ENCODE measurements at places on chromosomes 5 and 9.
A peak's percentile ranks its signal among the peaks of the same experiment; 100 is the strongest.

DNA sequence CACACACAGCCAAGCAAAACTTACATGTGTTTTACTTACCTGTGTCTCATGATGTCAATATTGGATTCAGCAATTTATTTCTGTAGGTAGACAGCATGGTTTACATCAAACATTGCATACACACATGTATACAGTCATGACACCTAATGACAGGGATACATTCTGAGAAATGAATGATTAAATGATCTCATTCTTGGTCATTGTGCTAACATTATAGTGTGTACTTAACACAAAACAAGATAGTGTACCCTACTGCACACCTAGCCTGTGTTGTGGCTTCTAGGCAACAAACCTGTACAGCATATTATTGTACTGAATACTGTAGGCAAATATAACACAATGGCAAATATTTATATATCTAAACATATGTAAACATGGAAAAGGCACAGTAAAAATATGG lies 28.0 kb downstream of the ISOC1 start:
- peaks cover 16% of the 10 kb centered on the region for H3K4me1 ChIP-seq
- DNase-seq = no peak
- no peaks in the 10 kb centered on the region for H3K36me3 ChIP-seq

- H3K36me3 ChIP-seq = no peaks in the 10 kb centered on the region
- no peak overlapping the region for H3K4me3 ChIP-seq
- no peak for DNase-seq
These were observed 52.7 kb downstream of the ADAMTSL1 start for GRCh38 chr9:18526685-18527084.

DNA sequence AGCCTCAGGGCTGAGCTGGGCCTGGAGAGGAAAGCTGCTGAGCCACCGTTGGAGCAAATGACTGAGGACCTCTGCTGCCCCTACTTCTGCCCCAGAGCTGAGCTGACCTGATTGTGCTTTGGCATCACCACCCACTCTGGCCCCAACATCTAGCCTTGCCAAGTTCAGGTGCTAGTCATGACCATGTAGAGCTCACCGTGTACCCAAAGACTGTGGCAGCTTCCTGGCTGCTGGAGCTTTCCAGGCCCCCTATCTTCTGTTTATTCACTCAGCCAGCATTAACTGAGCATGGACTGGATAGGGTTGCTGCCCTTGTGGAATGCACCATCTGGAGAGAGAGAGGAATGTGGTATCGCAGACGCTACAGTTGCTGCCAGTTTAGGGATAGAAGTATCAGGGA lies 49.1 kb downstream of the JADE2 start:
- H3K27me3 ChIP-seq = no peaks in the 10 kb centered on the region
- peaks cover 72% of the 10 kb centered on the region for H3K36me3 ChIP-seq
- no peak overlapping the region for H3K4me3 ChIP-seq
- H3K4me1 ChIP-seq = peaks cover 36% of the 10 kb centered on the region
- DNase-seq = no peak

- H3K27ac ChIP-seq = peak overlapping the region; percentile 94
- H3K36me3 ChIP-seq = no peaks in the 10 kb centered on the region
- peaks cover 33% of the 10 kb centered on the region for H3K4me1 ChIP-seq
- peak overlapping the region; percentile 33 for H3K4me3 ChIP-seq
These were observed 79.2 kb upstream of the HSPA9 start for GRCh38 chr5:138654281-138654867.

- no peaks in the 10 kb centered on the region for H3K36me3 ChIP-seq
- peaks cover 10% of the 10 kb centered on the region for H3K27me3 ChIP-seq
- no peak overlapping the region for H3K27ac ChIP-seq
- no peak overlapping the region for H3K4me3 ChIP-seq
- no peak for DNase-seq
- H3K4me1 ChIP-seq = no peaks in the 10 kb centered on the region
These were observed 189.9 kb downstream of the NSG2 start for GRCh38 chr5:174235221-174236011.

DNA sequence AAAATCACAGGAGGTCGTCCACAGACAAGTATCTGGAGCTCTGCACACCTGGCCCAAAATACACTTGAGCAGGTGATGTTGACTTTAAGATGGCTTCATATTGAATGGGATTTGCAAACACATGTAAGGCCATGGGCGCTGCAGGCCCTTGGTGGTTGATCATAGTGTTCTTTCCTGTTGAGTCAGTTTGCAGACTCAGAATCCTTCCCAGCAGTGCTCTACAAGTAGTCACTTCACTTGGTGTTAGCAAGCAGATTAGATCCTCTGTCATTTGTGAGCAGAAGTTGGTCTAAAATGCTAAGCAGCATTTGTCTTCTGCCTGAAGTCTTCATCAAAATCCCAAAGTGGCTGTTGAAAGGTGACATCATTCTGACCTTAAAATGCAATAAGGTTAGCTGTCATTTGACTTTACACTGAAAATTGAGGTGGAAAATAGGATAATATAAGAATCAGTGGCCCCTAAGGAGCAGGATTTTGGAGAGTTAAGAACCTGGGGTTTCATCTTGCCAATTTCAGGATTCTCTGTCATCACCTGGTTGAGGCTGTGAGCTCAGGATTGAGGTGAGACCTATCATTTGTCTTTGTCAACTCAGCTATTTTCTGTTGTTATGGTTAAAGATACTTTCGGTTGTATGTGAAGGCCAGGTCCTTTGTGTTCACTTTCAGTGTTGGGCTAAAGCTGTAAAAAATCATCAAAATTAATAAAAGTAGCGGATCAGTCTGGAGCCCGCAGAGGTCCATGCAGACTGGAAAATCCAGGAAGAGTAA lies 114.5 kb downstream of the LRRC70 start:
- H3K4me1 ChIP-seq = peaks cover 12% of the 10 kb centered on the region
- no peaks in the 10 kb centered on the region for H3K36me3 ChIP-seq
- H3K27me3 ChIP-seq = peaks cover 5% of the 10 kb centered on the region

DNA sequence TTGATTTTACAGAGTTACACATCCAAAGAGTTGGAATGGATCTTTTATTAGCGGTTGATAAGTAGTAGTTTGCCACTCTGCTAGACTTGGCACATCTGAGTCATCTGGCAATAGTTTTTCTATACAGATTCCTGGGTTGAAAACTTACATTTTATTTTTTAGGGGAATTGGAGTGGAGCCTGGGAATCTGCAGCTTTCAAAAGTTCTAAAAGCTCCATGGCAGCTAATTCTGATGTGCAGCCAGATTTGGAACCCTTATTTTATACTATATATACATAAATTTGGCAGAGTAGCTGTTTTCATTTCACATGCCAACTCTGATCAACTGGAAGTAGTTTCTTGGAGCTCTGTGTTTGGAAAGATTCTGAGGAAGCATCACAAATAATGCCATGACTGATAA lies 715.5 kb downstream of the TLR4 start:
- no peaks in the 10 kb centered on the region for H3K36me3 ChIP-seq
- H3K4me1 ChIP-seq = no peaks in the 10 kb centered on the region
- H3K4me3 ChIP-seq = no peak overlapping the region
- no peaks in the 10 kb centered on the region for H3K27me3 ChIP-seq
- no peak overlapping the region for H3K27ac ChIP-seq

DNA sequence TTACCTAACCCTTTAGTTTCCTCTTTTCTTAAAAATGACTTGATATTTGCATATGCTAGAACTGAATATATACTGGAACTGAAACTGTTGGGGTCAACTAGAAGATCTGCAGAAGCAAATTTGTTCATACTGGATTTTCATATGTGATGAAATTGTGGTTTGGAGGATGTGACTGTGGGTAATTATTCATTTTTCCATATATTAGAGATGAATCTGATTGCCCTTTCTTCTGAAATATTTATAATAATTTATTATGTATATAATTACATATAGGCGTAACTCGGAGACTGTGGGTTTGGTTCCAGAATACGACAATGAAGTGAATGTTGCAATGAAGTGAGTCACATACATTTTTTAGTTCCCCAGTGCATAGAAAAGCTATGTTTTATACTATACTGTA lies 149.1 kb downstream of the ATP10B start:
- H3K27ac ChIP-seq = no peak overlapping the region
- DNase-seq = no peak
- H3K4me3 ChIP-seq = no peak overlapping the region
- peaks cover 2% of the 10 kb centered on the region for H3K4me1 ChIP-seq
- H3K27me3 ChIP-seq = peaks cover 18% of the 10 kb centered on the region

DNA sequence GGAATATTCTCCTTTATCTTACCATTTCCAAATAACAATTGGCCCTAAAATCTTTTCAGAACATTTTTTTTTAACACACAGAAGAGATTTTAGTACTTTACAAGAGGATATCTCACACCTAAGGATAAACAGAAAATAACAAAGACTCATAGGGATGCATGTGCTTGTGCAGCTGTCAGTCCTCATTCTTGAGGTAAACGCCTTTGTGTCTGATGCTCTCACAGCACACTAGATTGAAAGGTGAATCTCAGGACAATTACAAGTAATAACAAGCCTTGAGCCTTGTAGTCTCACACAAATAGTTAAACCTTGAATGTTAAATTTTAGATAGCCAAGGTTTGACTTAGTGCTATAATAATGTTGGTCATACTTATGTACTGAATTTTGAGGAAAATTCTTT lies 439.2 kb downstream of the PTPRD start:
- no peaks in the 10 kb centered on the region for H3K4me1 ChIP-seq
- DNase-seq = no peak
- no peak overlapping the region for H3K4me3 ChIP-seq

GRCh38 chr5:168562279-168562678 lies 16.9 kb downstream of the PANK3 start:
- H3K36me3 ChIP-seq = peaks cover 15% of the 10 kb centered on the region
- no peaks in the 10 kb centered on the region for H3K27me3 ChIP-seq
- H3K27ac ChIP-seq = no peak overlapping the region
- H3K4me1 ChIP-seq = no peaks in the 10 kb centered on the region

DNA sequence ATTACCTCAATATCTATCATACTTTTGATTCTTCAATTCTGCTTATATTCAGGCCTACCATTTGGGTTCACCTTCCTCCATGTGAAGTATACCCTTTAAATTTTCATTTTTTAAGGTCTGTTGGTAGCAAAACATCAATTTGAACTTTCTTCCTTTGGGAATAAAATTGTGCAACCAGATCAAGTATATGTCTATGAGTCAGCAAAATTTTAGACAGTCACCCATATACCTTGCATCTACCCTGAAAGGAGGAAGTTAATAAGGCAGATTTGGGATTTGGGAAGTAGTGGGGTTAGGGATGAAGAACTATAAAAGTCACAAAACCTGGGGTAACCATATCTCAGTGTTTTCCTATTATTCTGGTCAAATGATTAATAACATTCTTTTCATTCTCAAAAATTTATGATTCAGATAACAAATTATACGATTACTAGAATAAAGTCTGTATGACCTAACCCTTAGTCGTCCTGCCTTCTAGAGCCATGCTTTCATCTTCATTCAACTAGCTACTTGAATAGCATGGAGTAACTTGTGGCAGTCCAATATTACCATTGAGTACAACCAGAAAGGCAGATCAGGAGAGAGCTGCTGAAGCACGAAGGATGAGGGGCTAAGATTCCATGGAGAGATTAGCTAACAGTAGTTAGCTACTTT lies 2.8 kb upstream of the IL33 start:
- no peak overlapping the region for H3K27ac ChIP-seq
- H3K27me3 ChIP-seq = peaks cover 25% of the 10 kb centered on the region
- no peaks in the 10 kb centered on the region for H3K4me1 ChIP-seq
- no peak overlapping the region for H3K4me3 ChIP-seq
- DNase-seq = no peak

DNA sequence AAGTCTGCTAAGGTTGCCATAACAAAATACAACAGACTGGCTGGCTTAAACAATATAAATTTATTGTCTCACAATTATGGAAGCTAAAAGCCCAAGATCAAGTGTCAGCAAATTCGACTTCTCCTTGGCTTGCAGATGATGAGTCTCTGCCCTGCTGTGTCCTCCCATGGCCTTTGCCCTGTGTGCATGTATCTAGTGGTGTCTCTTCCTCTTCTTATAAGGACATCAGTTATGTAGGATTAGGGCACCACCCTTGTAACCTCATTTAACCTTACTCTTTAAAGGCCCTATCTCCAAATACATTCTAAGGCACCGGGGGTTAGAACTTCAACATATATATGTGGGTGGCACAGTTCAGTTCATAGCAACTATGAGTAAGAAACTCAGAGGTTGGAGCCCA lies 157.9 kb upstream of the RASA1 start:
- no peak overlapping the region for H3K27ac ChIP-seq
- no peak overlapping the region for H3K4me3 ChIP-seq
- no peak for DNase-seq
- no peaks in the 10 kb centered on the region for H3K27me3 ChIP-seq

DNA sequence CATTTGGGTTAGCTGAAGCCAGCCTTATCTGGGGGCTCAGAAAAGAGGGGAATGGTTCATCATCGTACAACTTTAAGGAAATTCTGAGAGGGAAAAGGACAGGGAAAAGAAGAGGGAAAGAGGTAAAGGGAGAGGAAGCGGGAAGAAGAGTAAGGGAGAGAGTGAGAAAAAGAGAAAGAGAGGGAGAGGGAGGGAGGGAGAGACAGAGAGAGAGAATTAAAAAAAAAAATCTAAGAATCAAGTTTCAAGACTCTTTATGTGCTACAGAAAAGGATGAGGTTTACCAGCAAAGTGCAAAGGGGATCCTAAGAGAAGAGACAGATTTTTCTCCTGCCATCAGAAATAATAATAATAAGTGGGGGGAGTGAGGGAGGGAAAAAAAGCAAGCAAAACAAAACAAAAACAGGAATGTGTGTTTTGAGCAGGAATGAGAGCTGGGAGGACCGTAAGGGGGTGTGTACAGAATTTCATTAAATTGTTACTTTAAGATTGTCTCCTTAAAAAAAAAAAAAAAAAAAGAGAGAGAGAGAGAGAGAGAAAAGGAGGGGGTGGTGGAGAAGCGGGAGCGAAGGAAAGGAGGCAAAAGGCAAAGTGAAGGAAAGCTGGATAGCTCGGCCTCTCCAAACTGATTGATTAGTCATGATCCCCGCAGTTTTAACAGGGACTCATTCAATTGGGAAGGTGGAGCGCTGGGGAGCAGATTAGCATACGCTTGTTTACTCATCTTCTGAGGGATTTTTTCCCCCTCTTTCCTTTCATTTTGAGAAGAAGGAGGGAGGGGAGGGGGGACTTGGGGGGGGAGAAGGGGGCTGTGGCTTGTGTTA lies 438 bp upstream of the PAPPA start:
- H3K36me3 ChIP-seq = peaks cover 3% of the 10 kb centered on the region
- DNase-seq = no peak
- H3K27ac ChIP-seq = no peak overlapping the region

GRCh38 chr5:172010278-172010677 lies 3.8 kb upstream of the FBXW11 start:
- DNase-seq = no peak
- H3K27ac ChIP-seq = no peak overlapping the region
- H3K27me3 ChIP-seq = no peaks in the 10 kb centered on the region

DNA sequence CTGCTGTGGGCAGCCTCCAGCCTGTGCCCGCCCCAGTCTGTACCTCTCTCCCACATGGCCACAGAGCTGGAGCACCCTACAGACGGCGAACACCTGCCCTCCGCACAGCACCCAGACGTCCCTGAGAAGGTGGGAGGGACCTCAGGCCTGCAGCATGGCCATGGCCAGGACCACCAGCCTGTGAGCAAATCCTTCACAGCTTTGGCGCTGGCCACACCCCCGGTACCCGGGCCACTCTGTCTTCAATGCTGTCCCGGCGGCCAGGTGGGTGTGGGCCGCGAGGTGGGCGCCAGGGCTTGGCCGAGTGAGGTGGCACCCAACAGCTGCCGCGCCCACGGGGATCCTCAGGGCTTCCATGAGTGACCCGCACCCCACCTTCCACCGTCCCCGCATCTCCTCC lies 18.7 kb downstream of the NOTCH1 start:
- H3K36me3 ChIP-seq = peaks cover 5% of the 10 kb centered on the region
- no peak for DNase-seq
- H3K4me3 ChIP-seq = no peak overlapping the region
- no peak overlapping the region for H3K27ac ChIP-seq
- no peaks in the 10 kb centered on the region for H3K27me3 ChIP-seq

- no peaks in the 10 kb centered on the region for H3K27me3 ChIP-seq
- no peaks in the 10 kb centered on the region for H3K36me3 ChIP-seq
- no peak for DNase-seq
These were observed 265.1 kb upstream of the FBXL7 start for GRCh38 chr5:15234911-15235310.

All from stimulated activated naive B cell treated with anti-CD40 and anti-IgM and Interleukin-4, amounts not matched to agents 10 μg/mL and 1 μg/mL and 100 μg/mL, for 72 hours (primary cell).